ENCODE measurements at places on chromosomes 11 and 22. TPM values are rescaled to one million over a fixed set of nuclear protein-coding genes. Genes with fewer than 3 reads are reported as not detected.

The ART1 gene
- not detected for total RNA-seq

The CRACR2B gene
- 0.57 TPM for total RNA-seq

The DESI1 gene
- 29.8 TPM for total RNA-seq

GRCh38 chr11:113553915-113554314 lies 78.7 kb upstream of the DRD2 start:
- peak overlapping the region; percentile 73 for H3K27ac ChIP-seq
- H3K4me3 ChIP-seq: no peak overlapping the region
- no peaks in the 10 kb centered on the region for H3K27me3 ChIP-seq
- peaks cover 52% of the 10 kb centered on the region for H3K4me1 ChIP-seq
- H3K36me3 ChIP-seq: no peaks in the 10 kb centered on the region

DNA sequence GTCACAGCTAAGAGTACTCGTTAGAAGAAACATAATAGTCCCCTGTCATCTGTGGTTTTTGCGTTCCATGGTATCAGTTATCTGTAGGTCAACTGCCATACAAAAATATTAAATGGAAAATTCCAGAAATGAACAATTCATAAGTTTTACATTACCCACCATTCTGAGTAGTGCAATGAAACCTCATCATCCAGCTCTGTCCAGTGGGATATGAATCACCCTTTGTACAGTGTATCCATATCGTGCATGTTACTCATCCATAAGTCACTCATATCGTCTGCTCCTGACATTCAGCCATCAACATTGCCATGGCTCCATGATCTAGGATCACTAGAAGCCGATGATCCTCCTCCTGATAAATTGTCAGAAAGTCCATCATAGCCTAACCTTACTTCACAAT lies 174.9 kb upstream of the C11orf87 start:
- H3K27me3 ChIP-seq: no peaks in the 10 kb centered on the region
- no peak overlapping the region for H3K4me3 ChIP-seq
- H3K36me3 ChIP-seq: no peaks in the 10 kb centered on the region
- H3K4me1 ChIP-seq: peaks cover 14% of the 10 kb centered on the region

DNA sequence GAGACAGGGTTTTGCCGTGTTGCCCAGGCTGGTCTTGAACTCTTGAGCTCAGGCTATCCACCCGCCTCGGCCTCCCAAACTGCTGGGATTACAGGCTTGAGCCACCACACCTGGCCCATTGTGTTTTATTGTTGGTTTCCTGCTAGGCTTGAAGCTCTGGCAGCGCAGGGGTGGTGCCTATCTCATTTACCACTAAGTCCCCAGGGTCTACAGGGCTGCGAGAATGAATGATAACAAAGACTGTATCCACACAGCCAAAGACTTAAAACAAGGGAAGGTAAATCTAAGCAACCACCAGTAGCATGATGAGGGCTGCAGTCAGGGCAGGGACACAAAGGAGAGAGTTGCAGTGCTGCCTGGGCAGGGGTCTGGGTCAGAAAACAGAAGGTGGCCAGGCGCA lies 37.3 kb upstream of the XBP1 start:
- H3K27me3 ChIP-seq: no peaks in the 10 kb centered on the region
- H3K27ac ChIP-seq: no peak overlapping the region
- no peaks in the 10 kb centered on the region for H3K4me1 ChIP-seq
- H3K36me3 ChIP-seq: no peaks in the 10 kb centered on the region
- no peak overlapping the region for H3K4me3 ChIP-seq

GRCh38 chr22:44608597-44609399 lies 93.2 kb upstream of the PRR5 start:
- no peak for DNase-seq
- peaks cover 24% of the 10 kb centered on the region for H3K27me3 ChIP-seq
- H3K27ac ChIP-seq: no peak overlapping the region
- H3K36me3 ChIP-seq: peaks cover 4% of the 10 kb centered on the region
- H3K4me3 ChIP-seq: no peak overlapping the region
- H3K4me1 ChIP-seq: no peaks in the 10 kb centered on the region

- no peaks in the 10 kb centered on the region for H3K27me3 ChIP-seq
- H3K27ac ChIP-seq: no peak overlapping the region
- peaks cover 12% of the 10 kb centered on the region for H3K4me1 ChIP-seq
- H3K4me3 ChIP-seq: no peak overlapping the region
- peaks cover 2% of the 10 kb centered on the region for H3K36me3 ChIP-seq
These were observed 48.2 kb downstream of the DNAJC24 start for GRCh38 chr11:31417816-31418215.

- no peak overlapping the region for H3K27ac ChIP-seq
- H3K27me3 ChIP-seq: peaks cover 45% of the 10 kb centered on the region
- peaks cover 8% of the 10 kb centered on the region for H3K4me1 ChIP-seq
- DNase-seq: no peak
- no peaks in the 10 kb centered on the region for H3K36me3 ChIP-seq
These were observed 104.6 kb upstream of the SORL1-AS1 start for GRCh38 chr11:121557348-121557747.

DNA sequence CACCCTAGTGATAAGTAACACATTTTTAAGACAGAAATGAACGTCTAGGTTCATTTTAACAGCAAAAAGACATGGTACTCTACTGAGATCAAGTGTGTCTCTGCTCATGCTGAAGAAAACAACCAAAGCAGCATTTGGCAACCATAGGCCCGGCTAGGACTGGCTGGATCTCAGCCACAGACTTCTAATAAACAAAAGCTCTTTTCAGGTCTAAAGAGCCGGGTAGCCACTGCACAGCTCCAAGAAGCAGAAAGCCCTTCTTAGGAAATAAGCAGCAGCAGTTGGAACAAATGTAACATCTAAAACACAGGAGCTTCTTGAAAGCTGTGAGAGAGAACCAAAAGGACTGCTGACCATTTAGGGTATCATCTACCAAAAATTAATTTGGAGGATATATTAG lies 37.6 kb downstream of the PITPNB start:
- H3K27me3 ChIP-seq: no peaks in the 10 kb centered on the region
- H3K4me3 ChIP-seq: no peak overlapping the region
- H3K36me3 ChIP-seq: peaks cover 6% of the 10 kb centered on the region
- no peak for DNase-seq

GRCh38 chr11:32723332-32723731 lies 71.1 kb downstream of the CCDC73 start:
- H3K36me3 ChIP-seq: no peaks in the 10 kb centered on the region
- H3K27me3 ChIP-seq: peaks cover 36% of the 10 kb centered on the region
- H3K4me1 ChIP-seq: no peaks in the 10 kb centered on the region
- DNase-seq: no peak
- no peak overlapping the region for H3K27ac ChIP-seq
- H3K4me3 ChIP-seq: no peak overlapping the region
